HT-29 (cell line): ENCODE measurements at places on chromosomes 2 and 18. TPM values are rescaled to one million over a fixed set of nuclear protein-coding genes. Genes with fewer than 3 reads are reported as not detected.

Gene LIMS2
- total RNA-seq: 30.6 and 32.0 TPM in 2 replicates

Gene TRAK2
- total RNA-seq: 6.8 and 10.0 TPM in 2 replicates

Gene IGFBP5
- total RNA-seq: not detected in 2 replicates

Gene SGPP2
- 16.9 and 23.6 TPM in 2 replicates for total RNA-seq

Gene GALNT13
- total RNA-seq: not detected in 2 replicates

Gene DPYSL5
- total RNA-seq: not detected in 2 replicates

Gene MALL
- total RNA-seq: 82.0 and 83.0 TPM in 2 replicates

Gene ASB18
- not detected in 2 replicates for total RNA-seq

GRCh38 chr2:131039535-131039907, 53.7 kb downstream of the FAM168B start:
- DNase-seq: no peak

- DNase-seq: no peak
Measured at GRCh38 chr2:100773538-100773937, 46.4 kb upstream of the NPAS2 start.

GRCh38 chr2:127197475-127198385, 22.4 kb downstream of the CYP27C1 start:
- DNase-seq: peak; percentile 85

DNA sequence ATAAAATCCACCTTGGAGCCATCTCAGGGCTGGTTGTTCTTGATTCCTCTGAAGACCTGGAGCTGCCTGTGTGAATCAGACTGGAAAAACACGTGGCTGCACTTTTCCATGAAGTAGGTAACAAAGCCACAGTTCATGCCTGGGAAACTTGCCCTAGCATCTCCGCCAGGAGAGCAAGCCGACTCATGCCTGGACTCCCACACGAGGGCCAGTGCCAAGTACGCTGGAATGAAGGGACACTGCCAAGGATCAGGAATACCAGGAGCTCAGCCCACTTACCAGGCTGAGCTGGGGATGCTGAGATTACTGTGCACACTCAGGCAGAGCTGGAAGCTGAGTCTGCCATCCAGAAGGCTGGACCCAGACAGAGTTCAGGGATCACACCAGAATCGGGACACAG, 10.9 kb upstream of the FHL2 start:
- peak; percentile 51 for DNase-seq

DNA sequence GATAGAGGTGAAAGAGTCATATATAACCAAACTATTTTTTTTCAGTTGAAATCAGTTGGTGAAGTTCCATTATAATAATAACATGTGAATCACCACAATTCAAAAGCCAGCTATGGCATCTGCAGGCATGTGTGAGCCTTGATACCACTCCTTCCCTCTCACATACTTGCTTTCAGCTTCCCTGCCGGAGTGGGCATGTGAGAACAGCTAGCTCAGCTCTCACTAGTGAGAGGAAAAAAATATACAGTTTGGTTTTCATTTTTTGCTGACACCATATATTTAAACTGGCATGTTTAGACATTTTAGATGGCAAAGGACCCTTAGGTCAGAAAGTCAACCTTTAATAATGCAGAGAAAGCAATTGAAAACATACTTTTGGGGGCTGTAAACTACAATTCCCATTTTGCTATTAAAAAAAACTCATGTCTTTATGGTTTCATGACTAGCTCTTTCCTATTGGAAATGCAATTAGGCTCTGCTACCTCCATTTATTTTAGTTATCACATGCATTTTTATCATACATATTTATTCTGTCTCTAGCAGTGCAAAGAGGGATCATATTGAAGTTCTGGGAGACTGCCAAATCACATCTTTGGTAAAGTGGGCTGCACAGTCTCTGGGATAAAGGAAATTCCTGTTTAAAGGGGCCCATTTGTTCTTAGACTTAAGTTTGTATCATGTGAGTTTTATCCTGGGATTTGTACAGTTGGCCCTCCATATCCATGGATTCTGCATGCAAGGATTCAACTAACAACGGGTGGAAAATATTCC, 33.2 kb upstream of the SLC40A1 start:
- DNase-seq: no peak

DNA sequence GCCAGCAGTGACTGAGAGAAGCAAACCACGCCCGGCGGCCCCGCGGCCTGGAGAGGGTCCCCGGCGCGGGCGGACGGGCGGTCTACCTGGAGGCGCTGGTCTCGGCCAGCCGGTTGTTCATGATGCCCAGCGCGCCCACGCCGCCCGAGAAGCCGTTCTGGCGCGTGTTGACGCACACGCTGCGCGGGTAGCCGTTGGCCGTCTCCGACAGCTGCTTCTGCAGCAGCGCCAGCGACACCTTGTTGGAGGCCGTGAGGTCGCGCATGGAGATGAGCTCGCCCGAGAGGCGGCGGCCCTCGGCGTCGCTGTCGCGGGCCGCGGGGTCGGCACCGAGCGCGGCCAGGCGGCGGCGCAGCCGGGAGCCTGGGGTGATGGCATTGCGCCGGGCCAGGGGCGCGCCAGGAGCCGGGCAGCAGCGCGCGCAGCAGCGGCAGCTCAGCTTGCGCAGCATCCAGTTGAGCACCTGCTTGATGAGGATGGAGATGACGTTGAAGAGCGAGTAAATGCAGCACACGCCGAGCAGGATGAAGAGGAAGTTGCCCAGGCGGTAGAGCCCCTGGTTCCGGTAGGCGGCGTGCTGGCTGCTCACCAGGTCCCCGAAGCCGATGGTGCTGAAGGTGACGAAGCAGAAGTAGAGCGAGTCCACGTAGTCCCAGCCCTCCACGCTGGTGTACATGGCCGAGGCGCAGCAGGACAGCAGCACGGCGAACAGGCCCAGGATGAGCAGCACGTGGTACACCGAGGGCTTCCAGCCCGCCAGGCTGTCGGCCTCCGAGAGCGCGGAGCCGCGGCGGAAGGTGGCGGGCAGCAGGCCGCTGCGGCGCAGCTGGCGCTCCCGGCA, 118.1 kb downstream of the MSH2 start:
- no peak for DNase-seq

- DNase-seq: no peak
Measured at GRCh38 chr2:118348380-118349034, 260.2 kb downstream of the INSIG2 start.

DNA sequence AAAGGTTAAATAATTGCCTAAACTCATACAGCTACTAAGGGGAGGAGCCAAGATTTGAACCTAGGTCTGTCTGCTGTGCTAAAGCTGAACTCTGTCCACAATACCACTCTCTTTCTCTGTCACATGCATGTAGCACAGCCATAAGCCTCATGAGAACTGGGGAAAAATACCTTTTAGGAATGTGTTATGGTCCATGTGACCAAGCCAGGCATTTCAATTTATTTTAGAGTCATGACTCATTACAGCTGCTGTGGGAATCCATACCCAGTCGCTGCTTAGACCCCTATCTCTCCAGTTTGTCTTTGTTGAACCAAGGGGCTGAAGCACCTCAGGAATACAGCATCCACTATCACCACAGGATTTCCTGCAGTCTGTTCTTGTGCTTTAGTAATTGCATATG, 200.0 kb upstream of the SIX3 start:
- no peak for DNase-seq

DNA sequence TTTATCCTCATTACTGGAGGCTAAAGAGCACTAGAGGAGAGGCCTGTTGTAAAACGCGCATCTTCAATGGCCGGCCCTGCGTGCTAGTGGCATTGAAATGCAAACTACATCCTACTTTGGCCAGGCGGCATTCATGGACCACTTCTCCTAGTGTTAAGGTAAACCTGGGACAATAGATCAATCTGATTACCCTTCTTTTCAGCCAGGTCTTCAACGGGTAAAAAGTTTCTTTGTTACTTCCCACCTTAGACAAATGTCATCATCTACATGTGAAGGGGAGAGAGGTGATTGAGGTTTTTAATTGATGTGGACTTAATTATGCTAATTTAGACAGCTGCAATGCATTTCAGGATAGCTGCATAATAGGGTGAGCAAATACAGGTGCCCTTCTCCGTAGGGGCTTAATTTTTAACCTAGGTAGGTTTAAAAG, 628.0 kb downstream of the ZEB2 start:
- DNase-seq: no peak

GRCh38 chr2:63104482-63104881, 53.9 kb downstream of the OTX1 start:
- DNase-seq: no peak

DNA sequence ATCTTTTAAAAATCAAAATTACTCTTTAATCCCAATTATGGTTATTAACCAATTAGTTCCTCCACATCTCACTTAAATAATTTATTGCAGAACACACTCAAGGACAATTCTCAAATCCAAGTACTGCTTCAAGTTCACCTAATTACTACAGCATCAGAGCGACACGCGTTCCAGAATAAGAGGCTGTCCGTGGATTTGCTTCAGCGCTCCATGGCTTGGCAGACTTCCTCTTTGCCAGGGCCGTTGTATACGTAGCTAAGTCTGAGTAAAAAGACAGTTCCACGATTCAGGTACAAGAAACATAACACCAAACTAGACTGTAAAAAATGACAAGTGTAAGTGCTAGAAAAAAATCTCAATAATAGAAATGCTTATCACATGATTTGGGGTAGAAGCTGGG, 153.2 kb upstream of the MYT1L start:
- no peak for DNase-seq

GRCh38 chr2:204226305-204226880, 289.8 kb downstream of the ICOS start:
- DNase-seq: no peak

DNA sequence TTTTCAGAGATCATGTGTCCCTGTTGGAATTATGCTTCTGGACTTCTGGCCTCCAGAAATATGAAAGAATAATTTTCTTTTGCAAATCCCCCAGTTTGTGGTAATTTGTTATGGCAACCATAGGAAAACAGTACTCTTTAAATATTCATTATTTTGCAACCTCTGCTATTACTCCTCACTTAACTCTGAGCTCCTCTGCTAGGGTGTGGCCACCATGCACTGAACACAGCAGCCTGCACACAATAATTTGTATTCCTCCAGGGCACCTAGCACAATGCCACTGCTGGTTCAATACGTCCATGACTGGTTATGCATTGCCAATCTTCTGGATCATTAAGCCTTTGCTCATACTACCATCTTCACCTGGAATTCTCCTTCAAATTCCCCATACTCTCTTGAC, 232.0 kb downstream of the CNTNAP5 start:
- no peak for DNase-seq

DNA sequence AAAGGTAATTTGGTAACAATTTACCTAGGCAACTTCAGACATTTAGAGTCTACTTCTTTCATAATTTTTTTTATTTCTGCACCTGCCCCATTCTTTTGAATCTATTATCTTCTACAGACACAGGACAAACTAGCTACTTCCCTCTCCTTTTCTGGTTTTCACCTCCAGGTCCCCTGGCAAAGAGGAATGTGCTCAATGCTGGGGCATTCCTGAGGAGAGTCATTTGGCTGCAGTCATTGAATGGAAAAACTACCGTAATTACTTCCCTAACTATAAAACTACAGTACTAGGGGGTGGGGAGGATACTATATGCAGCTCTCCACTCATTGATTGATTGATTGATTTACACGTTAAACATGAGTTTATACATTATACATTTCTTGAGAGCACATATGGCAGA, 11.2 kb upstream of the ARHGAP28 start:
- DNase-seq: no peak

GRCh38 chr2:29627279-29627711, 294.1 kb downstream of the ALK start:
- no peak for DNase-seq

- no peak for DNase-seq
Measured at GRCh38 chr2:33492399-33493134, 16.1 kb downstream of the RASGRP3 start.

DNA sequence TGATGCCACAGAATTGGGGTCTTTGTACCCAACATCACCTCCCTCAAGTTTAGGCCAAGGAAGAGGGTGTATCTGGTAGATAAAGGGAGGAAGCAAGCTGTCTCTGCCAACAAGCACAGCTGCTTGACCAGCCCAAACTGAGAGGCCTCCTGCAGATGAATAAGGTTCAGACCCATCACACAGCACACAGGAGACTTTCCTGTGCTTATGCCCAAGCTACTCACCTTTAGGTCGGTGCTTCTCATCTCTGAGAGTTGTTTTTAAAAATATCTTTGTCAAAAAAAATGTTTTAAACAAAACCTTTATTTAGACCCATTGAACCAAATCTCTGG, 24.7 kb upstream of the SP3 start:
- DNase-seq: no peak

- DNase-seq: no peak
Measured at GRCh38 chr2:227010433-227010832, 153.6 kb downstream of the COL4A4 start.

DNA sequence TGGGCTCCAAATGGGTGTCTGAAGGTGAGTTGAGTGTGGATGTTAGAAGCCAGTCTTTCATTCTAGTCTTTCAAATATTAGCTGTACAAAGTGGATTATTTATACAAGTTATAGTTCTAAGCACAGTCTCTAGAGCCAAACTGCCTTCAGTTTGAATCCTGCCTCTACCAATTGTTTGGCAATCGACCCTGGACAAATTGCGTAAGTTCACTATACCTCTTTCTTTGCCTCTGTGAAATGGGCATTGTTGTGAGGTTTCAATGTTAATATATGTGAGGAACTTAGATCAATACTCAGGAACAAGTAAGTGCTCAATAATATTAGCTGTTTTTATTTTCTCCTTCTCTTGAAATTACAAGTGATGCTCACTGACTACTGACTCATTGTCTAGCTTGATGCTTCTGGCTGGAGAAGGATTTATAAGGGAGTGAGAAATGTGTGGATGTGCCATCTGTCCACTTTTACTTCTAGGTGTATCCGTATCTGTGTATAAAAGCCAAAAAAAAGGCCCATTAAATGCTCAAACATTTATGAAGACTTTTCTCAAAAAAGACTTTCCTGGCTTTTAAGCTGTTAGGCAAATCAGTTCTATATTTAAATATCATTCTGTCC, 48.1 kb upstream of the RAPH1 start:
- no peak for DNase-seq

DNA sequence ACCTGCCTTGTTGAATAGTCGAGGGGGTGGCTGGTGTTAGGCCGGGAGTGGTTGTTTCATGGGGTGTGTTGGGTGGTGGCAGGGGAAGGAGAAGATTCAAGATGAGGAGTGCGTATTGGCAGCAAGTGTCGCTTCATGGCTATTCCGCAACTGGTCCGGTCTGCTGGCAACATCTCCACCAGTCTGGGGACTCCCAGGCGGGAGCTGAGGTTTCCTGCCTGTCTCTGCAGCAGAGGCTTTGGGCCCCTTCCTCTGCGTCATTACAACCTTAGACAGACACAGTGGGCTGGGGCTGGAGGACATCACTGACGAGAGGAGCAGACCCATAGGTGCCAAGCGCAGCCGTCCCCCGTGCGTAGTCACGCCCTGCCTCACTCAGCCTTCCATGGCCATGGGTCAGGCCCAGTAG, 64.0 kb upstream of the MCFD2 start:
- no peak for DNase-seq

GRCh38 chr2:205696927-205697441, 14.7 kb downstream of the NRP2 start:
- no peak for DNase-seq

DNA sequence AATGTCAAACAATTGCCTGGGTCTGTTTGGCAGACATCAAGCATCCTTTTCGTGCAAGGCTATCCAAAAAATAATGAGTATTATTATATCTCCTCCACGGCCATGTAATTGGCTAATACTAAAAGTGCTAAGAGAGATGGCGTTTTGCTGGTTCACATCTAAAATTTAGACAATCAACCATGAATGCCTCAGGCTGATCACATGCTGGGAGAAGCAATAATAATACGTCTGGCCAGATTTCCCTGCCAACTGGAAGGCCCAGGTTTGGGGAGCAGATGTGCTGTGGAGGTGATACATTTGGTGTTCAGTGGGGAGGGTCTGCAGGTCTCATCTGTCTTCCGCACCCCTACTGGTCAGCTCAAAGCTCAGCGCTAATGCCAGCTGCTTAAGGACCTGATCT, 60.3 kb upstream of the CREB1 start:
- DNase-seq: no peak

GRCh38 chr2:133658020-133658903, 90.0 kb upstream of the NCKAP5 start:
- no peak for DNase-seq
